ENCODE measurements at places on chromosomes 5 and 9.

- DNase-seq = no peak
Observed at GRCh38 chr5:169223595-169223953, 77.4 kb downstream of the SLIT3 start.

DNA sequence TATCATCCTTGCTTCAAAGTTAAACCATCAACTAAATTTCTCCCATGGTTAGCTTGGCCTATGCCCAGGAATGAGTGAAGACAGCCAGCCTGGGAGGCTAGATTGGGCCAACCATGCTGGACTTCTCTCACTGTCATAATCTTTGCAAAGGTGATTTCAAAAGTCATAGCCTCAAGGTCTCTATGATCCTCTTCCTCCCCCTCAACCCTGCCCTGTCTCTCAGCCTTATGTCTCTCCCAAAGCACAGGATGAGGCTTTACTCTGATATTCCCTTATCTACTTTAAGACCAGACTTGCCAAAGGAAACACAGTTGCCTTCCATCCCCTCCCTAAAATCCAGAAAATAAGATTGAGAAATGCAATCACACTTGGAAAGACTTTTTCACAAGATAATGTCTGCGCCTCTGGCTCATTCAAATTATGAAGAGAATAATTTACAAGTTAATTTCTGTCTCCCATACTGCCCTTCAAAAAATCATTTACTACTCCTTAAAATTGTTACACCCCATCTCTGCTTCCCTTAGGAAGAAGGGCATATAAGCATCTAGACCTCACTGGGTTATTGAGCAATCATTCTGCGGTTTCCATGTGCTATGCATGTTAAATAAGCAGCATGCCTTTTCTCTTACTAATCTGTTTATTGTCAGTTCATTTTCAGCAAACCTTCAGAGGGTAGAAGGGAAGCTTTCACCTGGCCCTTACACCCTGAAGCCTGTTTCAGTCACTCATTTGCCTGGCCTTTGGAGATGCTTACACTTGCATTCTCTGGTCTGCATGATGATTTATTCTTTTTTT is 113.8 kb upstream of the ANKRD55 start:
- peak; percentile 89 for DNase-seq

DNA sequence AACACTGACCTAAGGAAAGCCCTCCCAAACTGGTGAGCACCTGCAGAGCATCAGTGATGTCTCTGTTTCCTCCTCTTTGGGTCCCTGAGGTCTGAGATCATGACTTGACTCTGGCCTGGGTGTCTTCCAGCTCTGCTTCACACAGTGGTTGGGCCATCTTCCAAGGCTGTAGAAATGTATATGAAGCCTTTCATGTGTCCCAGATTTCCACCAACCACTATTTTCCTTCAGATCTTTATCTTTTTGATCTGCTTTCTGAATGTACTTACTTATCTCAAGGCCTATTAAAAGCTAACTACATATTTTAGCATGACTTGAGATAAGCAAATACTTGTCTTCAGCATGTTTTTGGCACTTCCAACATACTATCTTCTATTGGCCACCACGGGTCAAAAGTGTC is 47.1 kb downstream of the PRELID2 start:
- DNase-seq = no peak

DNA sequence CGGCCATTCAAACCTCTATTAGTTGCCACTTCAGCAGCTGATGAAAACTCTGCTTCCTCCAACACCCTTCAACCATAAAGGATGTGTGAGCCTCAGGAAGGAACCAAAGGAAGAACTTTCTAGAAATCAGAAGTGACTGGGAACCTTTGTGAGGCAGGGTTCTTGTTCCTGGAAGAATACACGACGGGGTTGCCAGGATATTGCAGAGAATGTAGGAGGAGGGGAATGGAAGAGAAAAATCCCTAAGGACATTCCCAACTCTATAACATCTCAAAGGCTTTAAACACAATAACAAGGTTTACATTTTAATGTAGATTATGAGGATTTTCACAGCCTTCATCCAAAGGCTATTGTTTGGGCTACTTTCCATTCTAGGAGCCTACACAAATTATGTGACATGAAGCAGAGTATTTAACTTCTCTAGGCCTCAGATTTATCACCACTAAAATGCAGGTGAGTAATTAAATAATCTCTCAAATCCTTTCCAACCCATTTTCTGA is 147.7 kb downstream of the GLIS3 start:
- DNase-seq = no peak

- DNase-seq = peak; percentile 56
Observed at GRCh38 chr5:68230285-68230684, 14.7 kb downstream of the PIK3R1 start.

- peak; percentile 81 for DNase-seq
Observed at GRCh38 chr9:17063535-17064135, 71.2 kb upstream of the CNTLN start.

GRCh38 chr5:75465480-75465879 is 45.9 kb downstream of the CERT1 start:
- no peak for DNase-seq

GRCh38 chr9:70594386-70594944 is 180.0 kb upstream of the KLF9 start:
- peak; percentile 21 for DNase-seq

GRCh38 chr5:78602400-78602799 is 46.2 kb downstream of the LHFPL2 start:
- DNase-seq = no peak

GRCh38 chr9:37995348-37995737 is 73.7 kb downstream of the SHB start:
- DNase-seq = no peak

GRCh38 chr5:57488215-57488955 is 5.8 kb upstream of the ACTBL2 start:
- no peak for DNase-seq

GRCh38 chr5:140141241-140141640 is 15.5 kb downstream of the IGIP start:
- DNase-seq = no peak

DNA sequence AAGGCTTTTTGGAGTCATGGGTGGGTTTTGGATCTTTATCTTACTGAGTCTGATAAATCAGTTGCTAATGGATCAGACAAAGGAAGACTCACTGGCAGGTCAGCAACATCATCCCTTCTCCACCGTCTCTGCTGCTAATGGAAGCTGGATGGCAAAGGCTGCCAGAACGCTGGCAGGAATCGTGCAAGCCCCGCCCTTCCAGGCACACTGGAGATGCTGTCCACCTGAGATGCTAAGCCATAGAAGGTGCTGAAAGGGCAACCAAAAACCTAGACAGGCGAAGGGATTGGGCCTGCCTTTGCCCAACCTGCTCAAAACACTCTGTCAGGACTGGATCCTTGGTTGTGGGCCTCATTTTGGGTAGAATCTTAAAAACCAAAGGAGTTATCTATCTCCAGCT is 139.5 kb upstream of the FSTL4 start:
- no peak for DNase-seq
